Brain microvascular endothelial cell (primary cell): ENCODE measurements at places on chromosomes 7 and 10.

DNA sequence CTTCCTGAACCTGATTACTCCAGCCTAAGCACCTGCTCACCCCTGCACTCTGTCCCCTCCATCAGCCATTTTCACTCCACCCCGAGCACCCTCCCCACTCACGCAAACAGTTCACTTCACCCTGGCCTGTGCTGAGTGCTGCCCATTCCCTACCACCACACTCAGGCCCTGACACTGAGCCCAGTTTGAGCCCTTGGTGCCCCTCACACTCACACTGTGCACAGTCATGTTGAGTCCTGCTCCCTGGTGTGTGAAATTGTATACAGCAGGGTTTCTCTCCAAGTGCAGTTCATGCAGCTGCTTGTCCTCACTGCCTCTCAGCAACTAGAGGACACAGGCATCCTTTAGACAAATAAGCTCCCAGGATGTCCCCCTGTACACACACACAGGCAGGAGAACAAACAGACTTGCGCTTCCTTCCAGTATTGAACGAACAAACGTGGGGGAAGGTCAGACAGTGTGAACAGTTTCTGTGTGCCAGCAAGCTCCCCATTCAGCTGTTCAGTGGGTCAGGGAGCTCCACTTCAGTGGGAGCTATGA, 6.8 kb downstream of the MYO1G start:
- no peak for DNase-seq

DNA sequence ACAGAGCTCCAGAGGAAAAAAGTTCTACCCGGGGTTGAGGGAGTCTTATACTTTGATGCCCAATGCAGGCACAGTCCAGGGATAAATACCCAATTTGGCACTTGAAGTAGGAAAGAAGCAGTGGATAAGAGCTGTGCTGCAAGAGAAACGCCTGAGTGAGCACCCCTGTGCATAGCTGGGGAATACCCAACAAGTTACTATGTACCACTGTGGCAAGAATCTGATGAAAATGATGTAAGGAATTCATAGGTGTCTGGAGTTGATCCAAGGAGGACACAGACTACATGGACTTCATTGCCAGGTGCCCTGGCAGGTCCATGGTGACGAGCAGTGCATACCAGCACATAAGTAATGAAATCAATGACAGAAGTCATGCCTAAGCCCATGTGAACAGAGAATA, 183.7 kb upstream of the FEZF1 start:
- DNase-seq = no peak

DNA sequence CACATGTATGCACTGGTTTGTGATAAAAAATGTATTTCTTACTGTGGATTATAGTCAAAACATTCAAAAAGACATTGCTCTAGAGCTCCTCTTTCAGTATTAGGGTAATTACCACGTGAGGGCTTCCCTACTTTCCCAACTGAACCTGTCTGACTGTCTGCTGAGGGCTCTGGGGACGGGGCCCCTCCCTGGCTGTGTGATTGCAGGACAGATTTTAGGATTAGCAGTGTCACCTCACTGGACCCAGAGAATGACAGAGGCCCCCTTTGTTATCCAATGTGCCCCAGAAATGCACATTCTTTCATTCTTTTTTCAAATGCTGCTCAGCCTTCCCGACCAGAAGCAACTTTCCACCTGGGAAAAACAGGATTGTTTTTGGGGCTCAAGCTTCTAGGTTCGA, 43.6 kb upstream of the MXI1 start:
- no peak for DNase-seq

DNA sequence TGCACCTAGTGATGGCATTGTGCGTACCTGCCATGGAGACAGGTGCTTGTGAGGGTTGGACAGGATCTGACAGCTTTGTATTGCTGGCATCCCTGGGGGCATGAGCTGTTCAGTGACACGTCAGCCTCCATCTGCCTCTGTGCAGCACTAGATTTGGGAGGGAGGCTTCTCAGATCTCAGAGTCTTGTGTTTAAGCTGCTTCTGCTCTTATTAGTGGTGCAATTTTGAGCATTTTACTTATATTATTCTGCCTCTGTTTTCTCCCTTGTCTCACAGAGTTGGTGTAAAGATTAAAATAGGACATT, 5.1 kb downstream of the ARHGAP22 start:
- DNase-seq = no peak

- DNase-seq = peak; percentile 86
Measured at GRCh38 chr10:17229016-17229716, 1.1 kb downstream of the VIM start.

DNA sequence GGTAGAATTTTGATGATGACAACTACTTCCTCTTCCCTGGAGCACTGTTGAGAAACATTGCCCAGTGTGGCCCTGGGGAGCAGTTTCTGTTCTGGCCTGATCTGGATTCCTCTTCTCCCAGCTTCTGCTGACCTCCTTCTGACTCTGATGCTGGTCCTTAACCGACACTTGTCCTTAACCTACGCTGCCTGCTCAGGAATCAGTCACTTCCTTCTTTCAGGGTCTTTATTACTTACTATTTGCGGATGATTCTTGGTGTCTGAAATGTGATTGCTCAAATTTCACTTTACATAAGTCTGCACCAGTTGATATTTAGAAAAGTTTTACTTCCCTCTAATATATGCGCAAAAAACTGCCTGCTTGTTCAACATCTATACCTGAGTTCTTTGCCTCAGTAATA, 164.1 kb downstream of the PTEN start:
- DNase-seq = no peak

- no peak for DNase-seq
Measured at GRCh38 chr7:22481726-22482125, 18.3 kb downstream of the STEAP1B start.

DNA sequence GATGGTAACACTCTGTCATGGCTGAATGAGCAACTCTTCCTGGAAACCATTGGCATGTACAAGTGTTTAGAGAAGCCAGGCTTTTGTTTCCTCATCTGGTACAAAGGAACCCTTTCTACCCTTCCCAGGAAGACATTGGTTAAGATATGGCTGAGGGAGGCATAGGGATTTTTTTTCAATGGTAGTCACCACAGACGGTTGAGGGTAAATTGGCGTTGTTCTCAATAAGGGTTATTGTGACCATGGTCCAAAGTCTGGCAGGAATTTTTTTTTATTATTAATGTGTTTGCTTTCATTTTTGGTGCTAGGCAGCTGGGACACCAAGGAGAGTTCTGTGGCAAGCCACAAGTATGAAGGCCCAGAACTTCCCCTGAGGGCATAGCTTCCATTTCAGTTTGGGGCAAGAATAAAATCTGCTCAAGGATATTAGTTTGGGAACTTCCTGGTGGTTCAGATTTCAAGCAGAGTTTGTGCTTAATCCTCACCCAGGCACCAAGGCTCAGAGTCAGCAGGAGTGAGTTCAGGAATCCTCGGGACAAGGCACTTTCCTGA, at the start of gene PLEKHS1:
TSS of gene PLEKHS1 (plus strand) at position 502 of the 552 bp plus-strand sequence. CDS start 3,596 bp downstream, outside the sequence.
- no peak for DNase-seq

DNA sequence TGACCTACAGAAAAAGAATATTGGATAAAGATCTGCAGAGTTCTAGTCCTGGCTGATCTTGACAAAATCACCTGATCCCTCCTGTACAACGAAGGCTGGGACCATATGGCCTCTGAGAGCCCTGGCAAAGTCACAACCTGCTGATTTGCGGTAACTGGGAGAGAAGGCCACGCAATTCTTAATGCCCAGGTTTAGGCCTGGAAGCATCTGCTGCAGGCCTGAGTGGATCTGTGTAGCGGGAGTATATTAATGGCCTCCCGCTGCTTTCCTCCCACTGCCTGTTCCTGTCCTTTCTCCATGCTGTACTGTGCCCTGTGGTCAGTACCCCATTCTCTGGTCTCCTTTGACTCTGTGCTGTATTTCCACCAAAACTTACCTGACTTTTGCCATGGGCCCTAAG, 24.2 kb downstream of the AKR1B1 start:
- DNase-seq = no peak

DNA sequence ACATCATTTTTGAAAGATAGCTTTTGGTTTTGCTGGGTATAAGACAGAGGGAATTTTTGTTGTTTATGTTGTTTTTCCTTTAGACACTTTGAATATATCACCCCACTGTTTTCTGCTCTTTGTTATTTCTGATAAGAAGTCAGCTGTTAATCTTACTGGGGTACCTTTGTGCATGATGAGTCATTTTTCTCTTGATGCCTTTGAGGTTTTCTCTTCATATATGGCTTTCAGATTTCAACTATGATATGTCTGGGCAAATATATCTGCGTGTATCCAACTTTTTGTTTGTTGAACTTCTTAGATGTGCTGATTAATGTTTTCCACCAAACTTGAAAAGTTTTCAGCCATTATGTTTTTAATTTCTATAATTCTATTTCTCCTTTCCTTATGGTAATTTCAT, 208.6 kb upstream of the TMEM72 start:
- no peak for DNase-seq

GRCh38 chr10:9302140-9302746, 1247.8 kb downstream of the GATA3 start:
- peak; percentile 31 for DNase-seq

- peak; percentile 69 for DNase-seq
Measured at GRCh38 chr10:35328404-35329037, 7.8 kb upstream of the CCNY start.

DNA sequence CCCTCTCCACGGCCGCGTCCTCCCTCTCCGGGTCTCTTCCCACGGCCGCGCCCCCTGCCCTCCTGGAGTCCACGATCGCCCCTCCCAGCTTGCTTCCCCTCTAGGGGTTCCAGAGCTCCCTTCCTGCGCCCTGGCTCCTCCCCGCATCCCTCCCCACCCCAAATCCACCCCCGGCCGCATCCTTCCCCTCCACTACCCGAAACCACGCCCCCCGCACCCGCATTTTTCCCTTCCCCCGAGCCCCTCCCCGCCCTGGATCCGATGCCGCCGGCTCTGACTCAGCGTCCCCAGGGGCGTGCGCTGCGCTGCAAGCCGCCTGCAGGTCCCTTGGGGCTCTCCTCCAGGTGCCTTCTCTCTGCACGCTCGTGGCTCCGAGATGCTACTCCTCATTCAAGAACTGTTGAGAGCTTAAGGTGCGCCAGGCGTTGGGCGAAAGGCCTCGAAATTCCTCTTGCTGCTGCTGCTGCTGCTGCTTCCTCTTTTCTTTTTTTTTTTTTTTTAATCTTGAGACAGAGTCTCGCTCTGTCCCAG, 372 bp upstream of the TMEM130 start:
- no peak for DNase-seq

- DNase-seq = no peak
Measured at GRCh38 chr10:12742771-12743170, 258.7 kb downstream of the CCDC3 start.
